ENCODE measurements at places on chromosomes 1 and 21.

DNA sequence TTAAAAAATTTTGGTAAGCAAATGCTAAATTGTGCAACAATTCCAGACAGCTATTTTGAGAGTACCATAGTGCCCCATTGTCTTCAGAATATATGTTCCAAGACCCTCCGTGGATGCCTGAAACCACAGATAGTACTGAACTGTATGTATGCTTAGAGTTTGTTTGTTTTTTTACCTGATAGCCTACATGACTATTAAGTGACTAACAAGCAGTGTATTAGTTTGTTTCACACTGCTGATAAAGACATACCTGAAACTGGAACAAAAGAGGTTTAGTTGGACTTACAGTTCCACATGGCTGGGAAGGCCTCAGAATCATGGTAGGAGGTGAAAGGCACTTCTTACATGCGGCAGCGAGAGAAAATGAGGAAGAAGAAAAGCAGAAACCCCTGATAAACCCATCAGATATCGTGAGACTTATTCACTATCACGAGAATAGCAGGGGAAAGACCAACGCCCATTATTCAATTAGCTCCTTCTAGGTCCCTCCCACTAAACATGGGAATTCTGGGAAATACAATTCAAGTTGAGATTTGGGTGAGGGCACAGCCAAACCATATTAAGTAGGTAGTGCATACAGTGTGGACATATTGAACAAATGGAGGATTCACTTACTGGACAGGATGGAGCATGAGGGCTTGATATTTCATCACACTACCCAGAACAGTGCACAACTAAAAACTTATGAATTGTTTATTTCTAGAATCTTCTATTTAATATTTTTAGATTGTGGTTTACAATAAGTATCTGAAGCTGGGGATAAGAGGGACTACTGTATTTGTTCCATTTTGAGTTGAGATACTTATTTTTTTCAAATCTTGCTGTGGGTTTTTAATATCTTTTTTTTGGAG, 78.5 kb downstream of the LHX9 start:
- DNase-seq: no peak

DNA sequence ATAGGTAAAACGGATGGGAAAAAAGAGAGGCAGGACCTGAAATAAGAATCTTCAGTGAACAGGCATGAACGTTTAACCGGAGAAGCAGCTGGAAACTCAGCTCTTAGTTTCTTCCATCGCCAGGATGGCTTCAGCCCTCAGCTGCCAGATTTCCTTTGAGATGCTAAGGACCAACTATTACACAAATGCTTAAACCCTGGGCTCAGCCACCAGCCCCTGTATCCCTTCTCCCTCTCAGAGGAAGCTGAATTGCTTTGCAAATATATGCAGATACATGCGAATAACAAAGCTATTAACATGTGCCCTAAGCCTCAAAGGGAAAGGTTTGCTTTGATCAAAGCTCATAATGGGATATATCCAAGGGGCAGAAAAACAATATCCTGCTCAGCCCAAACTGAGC, 515.1 kb downstream of the OMA1 start:
- no peak for DNase-seq

DNA sequence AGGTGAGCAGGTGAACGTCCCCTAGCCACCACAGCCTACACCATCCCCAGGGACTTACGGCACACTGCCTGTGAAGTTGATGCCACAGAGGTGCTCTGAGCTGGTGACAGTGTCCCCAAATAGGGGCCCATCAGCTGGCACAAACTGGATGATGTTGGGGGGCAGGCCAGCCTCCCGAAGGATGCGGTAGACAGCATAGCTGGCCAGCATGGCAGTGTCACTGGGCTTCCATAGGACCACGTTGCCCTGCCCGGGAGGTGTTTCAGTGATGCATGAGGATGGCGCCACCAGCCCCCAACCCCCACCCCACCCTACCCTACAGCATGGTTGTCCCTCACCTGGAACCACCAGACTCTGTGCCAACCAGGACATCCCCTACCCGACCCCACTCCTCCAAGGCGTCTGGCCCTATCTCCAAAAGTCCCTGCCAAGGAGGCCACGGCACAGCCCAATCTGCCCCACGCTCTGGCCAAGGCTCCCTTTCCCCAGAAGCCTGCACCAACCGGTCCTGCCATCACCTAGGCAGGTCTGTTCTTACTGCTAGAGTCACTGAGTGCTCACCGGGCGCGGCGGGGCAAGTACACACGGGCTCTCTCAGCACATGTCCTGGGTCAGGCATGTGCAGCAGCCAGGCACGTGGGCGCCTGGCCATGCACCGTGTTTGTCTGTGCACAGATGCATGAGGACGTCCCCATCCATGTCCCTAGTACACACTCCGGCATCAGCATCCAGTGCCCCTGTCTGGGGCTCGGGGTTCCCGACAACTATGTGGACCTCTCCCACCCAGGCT, 20.5 kb downstream of the ALDH4A1 start:
- DNase-seq: no peak

DNA sequence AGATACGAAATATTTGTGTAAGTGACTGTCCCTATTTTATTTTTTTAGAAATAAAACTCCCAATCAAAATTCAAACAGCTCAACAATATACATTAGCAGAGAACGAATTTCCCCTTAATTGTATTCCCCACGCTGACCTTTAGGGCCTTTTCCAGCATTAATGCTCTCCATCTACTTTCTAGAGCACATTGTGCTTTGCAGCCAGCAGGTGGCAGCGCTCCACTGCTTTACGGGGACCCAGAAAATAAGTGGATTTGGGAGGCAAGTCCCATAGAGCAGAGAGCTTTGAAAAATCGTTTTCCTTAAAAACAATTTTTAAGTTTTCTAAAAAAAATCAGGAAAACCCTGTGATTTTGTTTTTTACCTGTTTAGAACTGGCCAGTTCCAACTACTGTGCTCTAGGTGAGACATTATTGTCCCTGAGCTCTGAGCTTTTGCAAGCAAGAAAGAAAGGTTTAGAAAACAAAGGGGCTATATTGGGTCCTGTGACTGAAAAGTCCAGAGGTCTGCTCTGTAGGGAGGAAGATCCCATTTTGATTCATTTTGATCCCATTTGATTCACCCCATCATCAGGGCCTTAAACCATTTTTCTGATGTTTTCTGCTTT, 144.4 kb upstream of the ZNF644 start:
- DNase-seq: no peak

- DNase-seq: no peak
Measured at GRCh38 chr1:227546598-227547309, 16.6 kb upstream of the ZNF678 start.

GRCh38 chr21:35510294-35510693, 461.2 kb upstream of the RUNX1 start:
- DNase-seq: no peak

Data from activated CD4-positive, alpha-beta T cell treated with anti-CD3 and anti-CD28 coated beads, Interleukin-2, amount 50 U/mL, for 24 hours (primary cell).